ENCODE measurements at places on chromosomes 5 and 9. TPM values are rescaled to one million over a fixed set of nuclear protein-coding genes. Genes with fewer than 3 reads are reported as not detected.
A peak's percentile ranks its signal among the peaks of the same experiment; 100 is the strongest.

DNA sequence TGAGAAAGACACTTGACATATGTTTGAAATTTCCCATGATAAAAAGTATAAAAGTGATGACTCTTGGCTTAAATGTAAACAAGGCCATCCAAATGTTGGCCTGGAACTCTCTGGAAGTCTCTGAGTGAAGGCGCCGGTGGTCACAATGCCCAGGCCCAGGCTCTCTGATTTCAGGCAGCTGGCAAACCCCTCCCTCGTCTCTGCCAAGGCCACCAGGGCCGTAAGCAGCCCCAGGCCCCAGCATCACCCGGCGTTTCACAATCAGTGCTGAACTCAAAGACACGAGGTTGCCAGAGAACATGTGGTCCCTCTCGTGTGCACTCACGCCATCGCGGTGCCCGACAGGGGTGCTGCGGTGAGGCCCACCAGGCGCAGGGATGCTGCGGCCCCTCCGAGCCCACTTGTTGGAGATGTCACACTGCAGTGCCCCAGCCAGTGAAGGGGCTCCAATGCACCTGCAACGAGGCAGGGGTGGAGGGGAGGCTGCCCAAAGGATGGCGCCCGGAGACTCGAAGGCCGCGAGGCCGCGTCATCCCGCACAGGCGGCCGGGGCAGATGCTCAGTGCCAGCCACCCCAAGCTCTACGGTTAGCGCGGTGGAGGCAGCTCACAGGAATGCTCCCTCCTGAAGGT lies 15.0 kb downstream of the LPCAT1 start:
- no peak for DNase-seq

DNA sequence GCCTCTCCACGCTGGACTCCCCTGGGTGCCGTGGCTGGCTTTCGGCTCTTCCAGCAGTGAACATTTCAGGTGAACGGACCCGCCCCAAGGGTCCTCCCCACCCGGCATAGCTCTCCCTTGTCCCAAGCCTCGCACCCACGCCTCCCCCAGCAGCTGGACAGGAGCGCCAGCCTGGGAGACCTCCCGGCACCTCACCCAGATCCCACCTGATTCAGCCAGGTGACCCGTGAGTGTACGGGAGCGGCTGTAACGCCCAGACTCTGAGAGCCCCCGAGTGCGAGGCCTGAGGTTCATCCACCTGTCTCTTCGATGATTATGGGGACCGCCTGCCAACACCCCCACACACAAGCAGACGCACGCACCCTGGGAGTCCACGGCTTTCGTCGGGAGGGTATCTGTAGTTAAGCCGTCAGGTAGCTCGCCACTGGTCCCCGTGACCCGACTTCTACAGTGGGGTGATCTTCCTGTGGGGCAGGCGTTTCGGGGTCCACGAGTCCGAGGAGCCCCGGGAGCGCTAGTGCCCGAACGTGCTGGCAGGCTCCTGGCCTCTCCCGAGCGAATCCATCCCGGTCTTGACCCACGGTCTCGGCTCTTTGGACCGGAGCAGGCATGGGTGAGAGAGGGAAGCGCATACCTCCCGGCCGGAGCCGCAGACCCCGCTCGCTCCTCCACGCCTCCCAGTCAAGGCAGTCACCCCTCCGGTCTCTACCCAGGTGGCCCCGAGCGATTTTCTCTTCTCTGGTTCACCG lies 14.9 kb downstream of the TRIM7 start:
- DNase-seq, result peak; percentile 22

DNA sequence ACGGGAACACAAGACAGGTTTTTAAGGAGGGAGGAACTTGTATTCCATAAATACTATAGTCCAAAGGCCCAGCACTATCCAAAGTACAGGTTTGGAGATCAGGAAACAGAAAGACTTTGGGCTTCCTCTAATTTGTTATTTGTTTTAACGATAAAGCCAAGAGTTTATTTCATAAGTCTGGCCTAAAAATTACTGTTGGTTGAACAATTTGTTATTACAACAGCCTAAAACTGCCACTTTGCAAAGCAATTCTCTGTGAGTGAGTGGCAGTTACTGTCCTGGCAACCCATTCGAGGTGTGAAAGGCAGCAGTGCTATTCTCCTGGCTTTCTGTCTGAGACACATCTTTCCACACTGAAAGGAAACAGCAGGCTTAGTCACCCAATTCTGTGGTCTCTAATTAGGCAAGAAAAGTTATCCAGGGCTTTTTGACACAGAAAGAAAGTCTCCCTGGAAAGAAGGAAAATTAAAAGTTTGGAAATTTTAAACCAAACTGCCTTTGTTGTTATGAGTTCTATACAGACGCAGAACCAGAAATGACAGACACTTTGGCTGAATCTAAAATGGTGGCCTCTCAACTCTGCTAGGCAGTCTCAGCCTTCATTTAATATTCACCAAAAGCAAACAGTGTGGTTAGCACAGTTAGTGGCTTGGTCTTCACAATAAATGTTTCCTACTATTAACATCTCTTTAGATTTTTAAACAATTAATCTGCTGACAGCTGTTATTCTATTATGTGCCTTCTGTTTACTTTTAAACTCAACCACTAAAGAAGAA lies 33.9 kb downstream of the PSMB7 start:
- no peak for DNase-seq

DNA sequence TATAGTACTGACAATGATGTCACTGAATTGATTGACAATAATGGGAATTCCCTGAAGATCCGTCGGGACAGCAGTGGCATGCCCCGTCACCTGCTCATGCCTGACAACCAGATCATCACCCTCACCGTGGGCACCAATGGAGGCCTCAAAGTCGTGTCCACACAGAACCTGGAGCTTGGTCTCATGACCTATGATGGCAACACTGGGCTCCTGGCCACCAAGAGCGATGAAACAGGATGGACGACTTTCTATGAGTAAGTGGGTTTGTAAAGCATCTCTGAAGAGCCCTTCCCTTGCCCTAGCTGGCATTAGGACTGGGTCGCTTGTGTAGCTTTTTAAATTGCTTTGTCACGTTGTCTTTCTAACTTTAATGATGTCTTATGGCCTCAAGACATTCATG lies 72.7 kb upstream of the WWC1 start:
- DNase-seq, result no peak

- no peak for DNase-seq
Observed at GRCh38 chr5:103511554-103511885, 51.1 kb downstream of the NUDT12 start.

- DNase-seq, result no peak
Observed at GRCh38 chr5:160231783-160232342, 2.6 kb downstream of the FABP6 start.

The TMOD1 gene
- total RNA-seq, result 10.1 TPM

The AK8 gene
- total RNA-seq, result 1.1 TPM

The ARHGEF28 gene
- 17.0 TPM for total RNA-seq

DNA sequence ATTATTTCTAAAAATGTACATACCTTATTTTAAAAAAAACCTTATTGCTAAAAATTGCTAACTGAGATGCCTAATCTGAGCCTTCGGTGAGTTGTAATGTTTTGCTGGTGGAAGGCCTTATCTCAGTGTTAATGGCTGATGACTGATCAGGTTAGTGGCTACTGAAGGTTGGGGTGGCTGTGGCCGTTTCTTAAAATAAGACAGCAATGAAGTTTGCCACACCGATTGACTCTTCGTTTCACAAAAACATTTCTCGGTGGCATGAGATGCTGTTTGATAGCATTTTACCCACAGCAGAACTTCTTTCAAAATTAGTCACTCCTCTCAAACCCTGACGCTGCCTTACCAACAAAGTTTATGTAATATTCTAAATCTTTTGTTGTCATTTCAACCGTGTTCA lies 14.7 kb downstream of the CENPK start:
- DNase-seq, result no peak

GRCh38 chr9:126652140-126652582 lies 38.4 kb downstream of the LMX1B start:
- no peak for DNase-seq

- DNase-seq, result no peak
Observed at GRCh38 chr5:16978296-16978695, 42.2 kb upstream of the MYO10 start.

DNA sequence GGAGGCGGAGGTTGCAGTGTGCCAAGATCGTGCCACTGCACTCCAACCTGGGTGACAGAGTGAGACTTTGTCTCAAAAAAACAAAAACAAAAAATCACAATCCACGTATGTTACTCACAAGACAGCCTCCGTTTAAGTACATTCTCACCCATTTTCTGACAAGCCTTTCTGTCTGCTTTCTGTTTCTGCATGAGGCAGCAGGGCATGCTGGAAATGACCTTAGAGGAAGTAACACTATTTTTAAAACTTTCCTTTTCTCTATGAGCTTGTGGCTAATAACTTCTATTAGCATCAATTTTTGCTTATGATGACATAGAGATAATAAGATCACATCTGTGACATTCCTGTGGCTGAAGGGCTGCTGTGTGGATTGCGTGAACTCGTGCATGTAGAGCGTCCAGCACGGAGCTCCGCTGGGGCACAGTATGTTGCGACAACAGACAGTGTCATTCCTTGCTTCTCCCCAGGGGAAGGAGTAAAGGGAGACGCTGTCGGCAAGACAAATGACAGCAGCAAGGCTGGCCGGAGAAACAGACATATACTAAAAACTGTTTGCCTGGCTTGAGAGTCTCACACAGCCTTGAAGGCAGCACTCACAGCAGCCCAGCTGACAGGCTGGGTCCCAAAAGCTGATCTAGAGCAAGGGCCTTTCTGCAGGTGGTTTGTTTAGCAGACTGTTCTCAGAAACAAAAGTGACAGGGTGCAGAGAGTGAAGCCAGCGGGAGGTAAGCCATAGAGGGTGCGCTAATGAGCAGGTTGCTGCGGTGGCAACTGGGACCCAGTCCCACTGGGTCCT lies 1.6 kb downstream of the BTNL3 start:
- DNase-seq, result no peak

GRCh38 chr9:136840140-136840876 lies 2.0 kb upstream of the AJM1 start:
- DNase-seq, result no peak

DNA sequence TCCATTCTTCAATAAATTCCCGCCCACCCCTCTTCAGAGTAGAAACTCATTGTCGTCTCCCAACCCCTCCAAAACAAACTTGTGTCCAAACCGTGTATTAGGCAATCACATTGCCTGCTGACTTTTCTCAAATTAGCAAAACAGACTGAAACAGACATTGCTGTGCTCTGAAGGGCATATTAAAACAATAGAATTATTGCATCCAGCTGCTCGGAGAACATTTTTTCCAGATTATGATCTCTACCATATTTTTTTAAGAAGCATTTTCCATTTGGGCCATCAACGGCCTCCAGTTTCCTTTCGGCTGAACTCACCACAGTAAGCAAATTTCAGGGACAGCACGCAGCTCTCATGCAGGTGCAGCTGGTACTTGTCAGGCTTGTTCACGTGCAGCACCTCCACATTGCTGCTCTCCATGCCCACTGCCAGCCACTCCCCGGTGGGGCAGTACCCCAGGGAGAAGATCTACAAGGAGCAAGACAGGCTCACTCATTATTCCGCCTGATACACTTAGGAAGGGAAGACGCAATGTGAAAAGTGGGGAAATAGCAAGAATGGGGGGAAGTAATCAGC lies 104.1 kb downstream of the TLE1 start:
- no peak for DNase-seq

The PCDHGA4 gene
- 1.2 TPM for total RNA-seq

The LMX1B gene
- total RNA-seq, result 9.1 TPM

DNA sequence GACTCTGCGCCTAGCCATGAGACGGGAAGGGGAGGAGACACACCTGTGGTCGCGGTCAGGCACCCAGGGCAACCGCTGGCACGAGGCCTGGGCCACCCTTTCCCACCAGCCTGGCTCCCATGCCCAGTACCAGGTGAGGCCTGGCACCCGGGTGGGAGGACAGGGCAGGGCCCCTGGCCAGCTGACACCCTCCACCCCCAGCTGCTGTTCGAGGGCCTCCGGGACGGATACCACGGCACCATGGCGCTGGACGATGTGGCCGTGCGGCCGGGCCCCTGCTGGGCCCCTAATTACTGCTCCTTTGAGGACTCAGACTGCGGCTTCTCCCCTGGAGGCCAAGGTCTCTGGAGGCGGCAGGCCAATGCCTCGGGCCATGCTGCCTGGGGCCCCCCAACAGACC lies 5.0 kb downstream of the MAMDC4 start:
- DNase-seq, result no peak

- no peak for DNase-seq
Observed at GRCh38 chr9:87718852-87719612, 6.9 kb upstream of the CTSL start.

GRCh38 chr9:79537838-79538237 lies 33.9 kb upstream of the TLE4 start:
- DNase-seq, result no peak

GRCh38 chr5:178208540-178209227 lies 4.4 kb downstream of the HNRNPAB start:
- DNase-seq, result no peak

DNA sequence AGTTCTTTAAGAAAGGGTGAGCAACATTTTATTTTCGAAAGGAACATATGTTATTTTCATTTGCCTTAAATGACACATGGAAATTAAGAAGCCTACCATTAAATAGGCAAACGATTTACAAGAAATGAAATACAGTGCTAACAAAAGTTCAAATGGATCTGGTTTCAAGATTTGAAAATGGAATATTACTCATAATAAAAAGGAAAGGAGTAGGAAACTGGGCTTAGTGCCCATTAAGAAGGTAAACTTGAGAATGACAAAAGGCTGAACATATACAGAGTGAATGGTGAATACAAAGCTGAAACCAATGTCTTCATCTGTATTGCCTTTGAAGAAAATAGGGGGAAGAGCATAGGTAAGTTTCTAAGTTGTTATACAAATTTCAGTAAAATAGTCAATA lies 974.2 kb upstream of the C9orf72 start:
- DNase-seq, result no peak

- no peak for DNase-seq
Observed at GRCh38 chr5:43141211-43141610, 20.5 kb downstream of the ZNF131 start.
